WTC11 (cell line): ENCODE measurements at places on chromosomes 6 and 20.

DNA sequence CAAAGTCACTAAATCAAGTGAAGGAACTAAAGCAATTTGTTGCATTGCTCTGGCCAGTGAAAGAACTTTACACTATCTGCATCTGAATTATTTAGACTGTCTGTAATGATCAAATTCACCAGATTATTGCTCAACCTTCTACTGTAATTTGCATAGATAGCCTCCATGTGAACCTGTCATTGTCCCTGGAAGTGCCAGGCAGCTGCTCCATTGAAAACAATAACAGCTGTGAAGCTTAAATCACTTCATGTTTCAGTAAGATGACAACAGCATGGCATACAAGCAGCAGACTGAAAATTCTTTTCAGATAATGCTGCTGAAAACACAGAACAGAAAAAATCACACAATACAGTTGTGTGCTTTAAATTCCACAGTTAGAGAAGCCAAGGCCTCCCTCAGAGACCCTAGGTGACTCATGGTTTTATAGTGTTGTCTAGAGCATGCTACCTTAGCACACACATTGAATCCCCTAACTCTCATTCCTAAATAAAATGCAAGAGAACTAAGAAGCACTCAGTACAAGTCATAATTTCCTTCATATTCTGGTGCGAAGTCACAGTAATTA, 248.9 kb downstream of the TPBG start:
- H3K36me3 ChIP-seq, result no peaks in the 10 kb centered on the region
- H3K4me3 ChIP-seq, result no peak overlapping the region
- no peak for DNase-seq
- no peaks in the 10 kb centered on the region for H3K27me3 ChIP-seq

DNA sequence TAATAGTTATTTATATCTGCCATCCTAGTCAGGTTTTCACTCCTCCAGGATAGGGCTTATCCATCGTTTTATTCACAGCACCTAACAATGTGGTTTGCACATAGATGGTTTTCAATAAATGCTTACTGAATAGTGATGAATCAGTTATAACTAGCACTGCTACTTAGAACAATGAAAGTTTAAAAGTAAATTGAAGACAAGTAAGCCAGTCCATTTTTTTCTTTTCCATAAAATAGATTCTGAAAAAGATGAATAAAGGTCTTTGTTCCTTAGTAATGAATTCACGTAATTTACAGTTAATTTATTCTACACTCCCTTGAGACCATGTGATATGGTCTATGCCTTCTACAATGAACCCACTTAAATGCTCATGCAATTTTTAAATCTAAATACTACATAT, 212.5 kb downstream of the RNGTT start:
- H3K36me3 ChIP-seq, result peaks cover 19% of the 10 kb centered on the region
- H3K27ac ChIP-seq, result no peak overlapping the region
- H3K4me3 ChIP-seq, result no peak overlapping the region
- peaks cover 4% of the 10 kb centered on the region for H3K4me1 ChIP-seq
- DNase-seq, result no peak
- no peaks in the 10 kb centered on the region for H3K27me3 ChIP-seq

DNA sequence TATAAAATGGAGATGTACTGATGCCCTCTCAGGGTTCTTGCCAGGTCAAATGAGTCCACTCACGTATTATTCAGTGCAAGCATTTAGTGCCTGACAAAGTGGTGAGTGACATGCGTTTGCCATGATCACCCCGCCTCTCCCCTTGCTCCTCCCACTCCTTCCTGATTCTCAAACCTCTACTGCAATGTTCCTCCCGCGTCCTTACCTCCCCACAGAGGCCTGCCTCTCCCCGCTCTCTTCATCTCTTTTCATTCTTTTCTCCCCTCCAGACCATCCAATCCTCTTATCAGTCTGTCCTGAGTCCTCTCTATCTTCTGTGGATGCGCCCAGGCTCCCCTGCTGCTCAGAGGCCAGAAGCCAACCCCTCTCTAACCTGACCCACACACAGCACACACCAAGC, 40.7 kb downstream of the KCNK5 start:
- no peak for DNase-seq
- H3K27me3 ChIP-seq, result no peaks in the 10 kb centered on the region; the same call in 1 of the 2 replicates
- H3K4me1 ChIP-seq, result peaks cover 10% of the 10 kb centered on the region
- peaks cover 68% of the 10 kb centered on the region for H3K36me3 ChIP-seq

- no peaks in the 10 kb centered on the region for H3K36me3 ChIP-seq
- H3K4me1 ChIP-seq, result peaks cover 6% of the 10 kb centered on the region
- no peak for DNase-seq
- no peak overlapping the region for H3K27ac ChIP-seq
- H3K4me3 ChIP-seq, result no peak overlapping the region
Measured at GRCh38 chr20:3452690-3453089, 18.1 kb upstream of the ATRN start.

- no peak for DNase-seq
- H3K4me3 ChIP-seq, result no peak overlapping the region
- no peak overlapping the region for H3K27ac ChIP-seq
- peaks cover 6% of the 10 kb centered on the region; the same call in 1 of the 2 replicates for H3K4me1 ChIP-seq
- no peaks in the 10 kb centered on the region for H3K27me3 ChIP-seq
Measured at GRCh38 chr6:145842693-145843546, 28.3 kb upstream of the FBXO30 start.

DNA sequence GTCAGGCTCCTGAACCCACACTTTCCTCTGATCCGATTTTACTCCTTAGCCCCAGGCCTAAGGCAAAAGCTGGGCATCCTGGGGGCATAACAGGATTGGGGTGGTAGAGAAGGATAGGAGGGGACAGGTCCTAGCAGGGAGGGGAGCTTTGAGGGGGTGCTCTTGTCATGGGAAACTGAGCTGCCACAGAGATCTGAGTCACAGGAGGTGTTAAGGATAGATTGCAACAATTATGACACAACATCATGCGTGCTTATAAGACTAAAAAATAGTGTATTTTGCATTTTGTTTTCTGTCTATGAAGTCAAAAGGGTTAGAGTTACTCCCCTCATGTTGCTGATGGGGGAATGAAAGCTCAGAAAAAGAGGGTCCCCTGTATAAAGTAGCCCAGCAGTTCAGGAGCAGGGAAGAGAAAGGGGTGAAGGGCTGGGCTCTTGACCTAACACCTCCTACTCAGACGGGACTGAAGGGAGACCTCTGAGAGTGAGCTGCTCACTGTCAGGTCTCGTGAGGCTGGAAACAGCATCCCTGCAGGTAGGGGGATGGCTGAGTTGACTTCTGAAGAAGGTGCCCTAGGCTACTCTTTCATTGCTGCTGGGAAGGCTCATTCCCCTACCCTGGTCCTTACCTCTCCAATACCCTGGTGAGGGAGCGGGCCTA, 2.0 kb downstream of the GLP1R start:
- peaks cover 49% of the 10 kb centered on the region for H3K27me3 ChIP-seq
- no peak for DNase-seq
- no peaks in the 10 kb centered on the region for H3K36me3 ChIP-seq

DNA sequence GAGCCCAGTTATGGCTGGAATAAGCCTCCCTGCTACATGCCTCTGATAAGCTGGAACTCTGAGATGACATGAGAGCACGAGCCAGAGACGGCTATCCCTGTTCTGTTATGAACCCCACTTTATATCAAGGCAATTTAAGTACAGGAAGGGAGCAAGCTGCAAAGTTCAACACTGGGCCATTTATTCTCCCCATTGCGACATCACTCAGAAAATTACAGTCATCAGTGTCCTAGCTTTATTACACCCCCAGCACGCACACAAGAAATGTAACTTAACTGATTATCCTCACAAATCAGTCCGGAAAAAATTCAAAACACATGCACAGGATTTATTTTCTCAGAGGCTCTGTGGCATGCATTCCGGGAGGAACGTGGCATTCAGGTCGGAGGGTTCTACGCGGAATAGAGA, 125.3 kb upstream of the SLC2A12 start:
- no peak for DNase-seq
- peak overlapping the region; percentile 60; the same call in 1 of the 2 replicates for H3K27ac ChIP-seq

DNA sequence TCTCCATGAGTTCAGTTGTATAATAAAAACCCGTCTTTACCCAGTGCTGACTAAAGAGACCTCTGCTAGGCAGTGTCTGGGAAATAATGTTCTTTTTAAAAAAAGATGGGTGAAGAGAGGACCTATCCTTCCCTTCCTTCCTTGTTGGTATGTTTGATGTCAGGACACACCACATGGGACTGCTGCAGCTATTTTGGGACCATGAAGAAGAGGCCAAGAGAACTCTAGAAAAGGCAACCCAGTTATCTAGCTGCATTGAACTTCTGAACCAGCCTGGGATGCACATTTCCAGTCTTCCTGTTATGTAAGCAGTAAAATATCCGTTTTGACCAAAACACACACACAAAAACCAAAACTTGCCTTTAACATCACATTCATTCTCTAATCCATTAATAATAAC, 77.3 kb downstream of the RFX6 start:
- H3K4me1 ChIP-seq, result peaks cover 17% of the 10 kb centered on the region
- H3K27me3 ChIP-seq, result no peaks in the 10 kb centered on the region
- H3K27ac ChIP-seq, result no peak overlapping the region; the same call in 1 of the 2 replicates
- H3K4me3 ChIP-seq, result no peak overlapping the region
- DNase-seq, result no peak

- H3K4me3 ChIP-seq, result no peak overlapping the region
- no peak overlapping the region for H3K27ac ChIP-seq
- DNase-seq, result no peak
- peaks cover 20% of the 10 kb centered on the region for H3K4me1 ChIP-seq
- H3K36me3 ChIP-seq, result peaks cover 9% of the 10 kb centered on the region
Measured at GRCh38 chr6:10276106-10276505, 138.8 kb downstream of the TFAP2A start.
